ENCODE measurements at places on chromosomes 2 and 18.

DNA sequence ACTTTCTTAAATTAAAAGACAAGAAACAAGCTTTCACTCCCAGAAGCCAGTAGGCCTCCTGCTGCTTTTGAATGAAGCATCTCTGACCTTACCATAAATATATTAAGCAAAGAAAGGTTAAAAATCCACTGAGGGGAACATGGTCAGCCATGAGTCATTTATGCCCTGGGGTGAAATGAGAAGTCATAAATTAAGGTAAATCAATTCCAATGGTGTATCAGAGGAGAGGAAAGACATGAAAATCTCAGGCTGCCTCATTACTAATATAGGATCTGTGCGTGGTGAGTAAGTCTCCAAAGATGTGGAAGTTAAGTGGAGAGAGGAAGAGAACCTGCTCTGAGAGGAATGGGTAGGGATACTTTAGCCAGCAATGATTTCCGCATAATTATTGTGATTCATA lies 292.3 kb upstream of the CHAC2 start:
- DNase-seq = no peak

DNA sequence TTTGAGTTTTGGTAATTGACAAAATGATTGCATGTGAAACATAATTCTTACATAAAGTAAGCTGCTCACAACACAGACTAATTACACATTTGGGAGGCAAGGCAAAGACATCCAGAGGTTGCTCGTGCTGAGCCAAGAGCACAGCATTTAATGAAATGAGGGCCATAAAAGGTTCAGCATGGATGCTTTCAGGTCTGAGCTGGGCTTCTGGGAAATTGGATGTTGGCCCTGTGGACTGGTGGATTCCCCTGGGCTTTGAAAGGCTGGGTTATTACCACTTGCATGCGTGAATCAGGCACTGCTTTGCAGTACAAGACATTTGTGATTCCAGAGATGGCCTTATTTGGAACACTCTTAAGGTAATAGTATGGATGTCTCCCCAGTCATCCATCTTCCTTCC lies 533.5 kb upstream of the NRP2 start:
- no peak for DNase-seq

GRCh38 chr2:151071382-151071781 lies 190.3 kb downstream of the RBM43 start:
- DNase-seq = no peak

DNA sequence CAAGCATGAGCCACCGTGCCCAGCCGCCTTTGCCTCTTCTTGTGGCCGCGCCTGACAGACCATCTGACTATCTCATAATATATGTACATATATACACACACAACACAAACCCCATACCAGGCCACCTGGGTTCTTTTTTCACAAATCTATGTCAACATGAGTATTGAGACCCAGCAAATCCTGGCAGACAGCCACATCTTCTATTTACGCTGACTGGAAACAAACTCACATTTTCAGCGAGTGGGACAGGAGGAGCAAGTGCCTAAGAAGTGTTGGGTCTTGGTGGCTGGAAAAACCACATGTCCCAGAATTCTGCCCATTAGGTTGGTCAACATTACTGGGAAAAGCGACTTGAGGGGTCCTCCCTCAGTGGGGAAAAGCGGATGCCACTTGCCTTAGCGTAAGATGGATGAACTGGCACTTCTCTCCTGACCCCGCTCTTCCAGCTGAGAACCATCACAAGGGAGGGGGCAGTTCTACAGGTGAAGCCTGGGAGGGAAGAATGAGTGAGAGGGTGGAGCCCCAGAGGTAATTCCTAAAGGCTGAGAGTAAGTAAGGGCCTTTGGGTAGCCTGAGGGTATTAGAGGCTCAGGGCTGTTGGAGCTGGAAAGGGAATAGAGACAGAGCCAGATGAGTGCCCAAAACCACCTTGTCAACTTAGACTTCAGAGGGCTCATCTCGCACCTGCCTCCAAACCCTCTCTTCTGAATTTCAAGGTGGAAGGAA lies 1.9 kb downstream of the SCYGR3 start:
- no peak for DNase-seq

Measured in T-helper 9 cell (primary cell).